ENCODE measurements at places on chromosomes 5 and 9. TPM values are rescaled to one million over a fixed set of nuclear protein-coding genes. Genes with fewer than 3 reads are reported as not detected.
A peak's percentile ranks its signal among the peaks of the same experiment; 100 is the strongest.

GRCh38 chr9:126503333-126504085, 110.2 kb upstream of the LMX1B start:
- no peak overlapping the region for H3K27ac ChIP-seq
- no peaks in the 10 kb centered on the region for H3K36me3 ChIP-seq
- H3K4me3 ChIP-seq: no peak overlapping the region
- H3K4me1 ChIP-seq: no peaks in the 10 kb centered on the region

DNA sequence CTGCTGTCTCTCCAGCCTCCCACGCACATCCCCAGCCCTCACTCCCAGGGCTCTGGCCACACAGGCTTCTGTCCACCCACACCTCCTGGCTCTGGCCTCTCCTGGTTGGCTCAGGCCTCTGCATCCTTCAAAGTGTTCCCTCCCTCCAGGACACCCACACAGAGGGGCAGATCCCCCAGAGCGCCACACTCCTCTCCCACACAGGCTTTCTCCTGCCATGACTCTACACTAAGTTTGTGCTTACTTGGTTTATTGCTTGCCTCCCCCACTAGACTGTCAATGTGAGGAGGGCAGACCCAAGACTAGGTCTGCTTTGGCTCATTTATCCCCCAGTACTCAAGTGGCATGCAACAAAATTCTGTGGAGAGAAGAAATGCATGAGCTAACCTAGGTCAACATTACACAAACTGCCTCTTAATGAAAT, 67.0 kb upstream of the SPOCK1 start:
- no peak overlapping the region for H3K27ac ChIP-seq
- H3K27me3 ChIP-seq: no peaks in the 10 kb centered on the region
- H3K4me1 ChIP-seq: no peaks in the 10 kb centered on the region
- H3K4me3 ChIP-seq: no peak overlapping the region
- H3K36me3 ChIP-seq: no peaks in the 10 kb centered on the region
- DNase-seq: no peak

- H3K27ac ChIP-seq: peak overlapping the region; percentile 73
- no peaks in the 10 kb centered on the region for H3K36me3 ChIP-seq
- no peak overlapping the region for H3K4me3 ChIP-seq
- H3K4me1 ChIP-seq: peaks cover 4% of the 10 kb centered on the region
- no peak for DNase-seq
- no peaks in the 10 kb centered on the region for H3K27me3 ChIP-seq
Observed at GRCh38 chr5:159178978-159179377, 30.4 kb downstream of the RNF145 start.

GRCh38 chr9:8365466-8366160, 566.0 kb upstream of the DMAC1 start:
- H3K4me1 ChIP-seq: no peaks in the 10 kb centered on the region
- no peaks in the 10 kb centered on the region for H3K36me3 ChIP-seq
- DNase-seq: no peak
- no peak overlapping the region for H3K27ac ChIP-seq

GRCh38 chr9:72960446-72960845, 7.6 kb upstream of the ALDH1A1 start:
- no peak overlapping the region for H3K4me3 ChIP-seq
- no peaks in the 10 kb centered on the region for H3K4me1 ChIP-seq
- H3K27ac ChIP-seq: no peak overlapping the region
- no peaks in the 10 kb centered on the region for H3K27me3 ChIP-seq
- DNase-seq: no peak

- no peak overlapping the region for H3K4me3 ChIP-seq
- H3K36me3 ChIP-seq: no peaks in the 10 kb centered on the region
- H3K27ac ChIP-seq: no peak overlapping the region
- no peak for DNase-seq
- H3K4me1 ChIP-seq: no peaks in the 10 kb centered on the region
- no peaks in the 10 kb centered on the region for H3K27me3 ChIP-seq
Observed at GRCh38 chr5:107263387-107264018, 407.2 kb downstream of the EFNA5 start.

DNA sequence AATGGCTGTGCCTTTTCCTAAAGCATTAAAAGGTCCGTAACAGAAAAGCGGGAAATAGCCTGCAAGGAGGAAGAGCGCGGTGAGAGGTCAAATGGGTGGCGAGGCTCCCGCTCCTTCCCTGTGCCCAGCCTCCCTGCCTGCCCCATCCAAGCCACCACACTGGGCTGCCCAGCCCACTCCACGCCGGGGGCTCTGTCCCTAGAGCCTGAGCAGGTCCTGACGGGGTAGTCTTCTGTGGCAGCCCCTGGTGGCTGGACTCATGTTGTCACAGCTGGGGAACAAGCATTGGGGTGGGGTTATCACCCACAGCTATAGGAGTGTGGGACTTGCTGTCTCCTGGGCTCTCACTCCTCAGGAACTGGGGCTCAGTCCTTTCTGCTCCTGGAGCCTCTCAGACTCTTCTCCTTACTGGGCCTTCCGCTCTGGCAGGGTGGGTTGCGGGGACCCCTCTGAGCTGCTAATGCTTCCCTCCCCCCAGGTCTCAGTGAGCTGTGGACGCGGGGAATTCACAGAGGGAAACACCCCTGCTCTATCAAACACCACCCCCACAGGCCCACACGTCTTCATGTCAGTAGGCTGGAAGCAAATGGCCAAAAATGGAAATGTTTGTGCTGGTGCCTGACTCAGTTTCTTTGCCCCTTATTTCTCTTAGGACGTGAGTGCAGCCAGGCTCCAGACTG, 152.4 kb upstream of the PHYKPL start:
- no peak overlapping the region for H3K4me3 ChIP-seq
- no peaks in the 10 kb centered on the region for H3K36me3 ChIP-seq
- H3K27me3 ChIP-seq: no peaks in the 10 kb centered on the region
- H3K4me1 ChIP-seq: no peaks in the 10 kb centered on the region
- DNase-seq: no peak

GRCh38 chr5:73426034-73426433, 22.5 kb downstream of the FOXD1 start:
- no peak overlapping the region for H3K4me3 ChIP-seq
- H3K27ac ChIP-seq: no peak overlapping the region
- no peaks in the 10 kb centered on the region for H3K36me3 ChIP-seq
- H3K4me1 ChIP-seq: no peaks in the 10 kb centered on the region
- no peaks in the 10 kb centered on the region for H3K27me3 ChIP-seq
- DNase-seq: no peak

- no peaks in the 10 kb centered on the region for H3K27me3 ChIP-seq
- H3K4me3 ChIP-seq: no peak overlapping the region
- DNase-seq: no peak
- no peak overlapping the region for H3K27ac ChIP-seq
- no peaks in the 10 kb centered on the region for H3K36me3 ChIP-seq
Observed at GRCh38 chr5:176184608-176185132, 53.6 kb upstream of the SIMC1 start.

DNA sequence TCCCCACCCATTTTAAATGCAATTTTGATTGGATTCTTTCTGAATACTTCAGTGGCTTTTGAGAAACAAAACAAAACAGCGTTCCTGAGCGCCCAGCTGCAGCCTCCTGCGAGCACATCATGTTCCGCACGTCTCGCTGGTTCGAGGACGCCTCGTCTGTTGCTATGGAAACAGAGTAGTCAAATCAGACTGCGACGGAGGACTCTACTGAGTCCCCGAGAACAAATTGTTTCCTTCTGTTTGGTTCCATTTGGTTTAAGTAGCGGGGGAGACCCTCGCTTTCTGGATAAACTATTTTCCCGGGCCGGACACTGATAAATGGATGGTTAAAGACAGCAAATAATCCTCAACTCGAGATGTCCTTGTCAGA, 69.0 kb downstream of the SLC28A3 start:
- no peak overlapping the region for H3K4me3 ChIP-seq
- H3K27me3 ChIP-seq: no peaks in the 10 kb centered on the region
- peak; percentile 26 for DNase-seq
- no peaks in the 10 kb centered on the region for H3K36me3 ChIP-seq
- H3K4me1 ChIP-seq: no peaks in the 10 kb centered on the region

DNA sequence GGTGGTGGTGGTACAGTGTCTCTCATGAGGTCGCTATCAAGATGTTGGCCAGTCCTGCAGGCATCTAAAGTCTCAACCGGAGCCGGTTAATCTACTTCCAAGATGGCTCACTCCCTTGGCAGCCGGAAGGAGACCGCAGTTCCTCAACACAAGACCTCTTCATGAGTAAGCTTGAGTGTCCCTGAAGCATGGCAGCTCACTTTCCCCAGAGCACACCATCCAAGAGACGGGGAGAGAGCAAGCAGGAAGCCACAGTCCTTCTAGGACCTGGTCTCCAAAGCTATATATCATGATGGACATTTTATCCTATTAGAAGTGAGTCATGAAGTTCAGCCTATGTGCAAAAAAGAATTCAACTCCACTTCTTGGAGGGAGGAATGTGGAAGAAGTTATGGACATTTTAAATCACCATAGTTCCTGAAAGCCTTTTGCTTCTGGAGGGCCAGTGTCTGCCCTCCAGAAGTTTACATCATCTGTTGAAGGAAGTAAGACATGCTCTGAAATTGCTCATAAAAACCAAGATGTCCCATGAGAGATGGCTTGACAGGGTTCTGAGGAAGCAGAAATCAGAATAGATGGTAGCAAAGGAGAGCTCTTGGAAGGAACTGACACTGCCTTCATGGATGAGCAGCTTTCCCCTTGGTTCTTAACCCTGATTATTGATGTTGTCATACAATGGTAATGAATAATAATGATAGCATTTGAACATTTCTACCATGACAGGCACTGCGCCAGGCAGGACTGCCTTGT, 21.3 kb downstream of the GALNT10 start:
- H3K27ac ChIP-seq: no peak overlapping the region
- H3K27me3 ChIP-seq: no peaks in the 10 kb centered on the region
- no peaks in the 10 kb centered on the region for H3K36me3 ChIP-seq

- H3K36me3 ChIP-seq: no peaks in the 10 kb centered on the region
Observed at GRCh38 chr9:136020671-136021070, 59.5 kb upstream of the UBAC1 start.

GRCh38 chr5:140595538-140596300, 31.1 kb downstream of the SLC35A4 start:
- no peak for DNase-seq
- no peaks in the 10 kb centered on the region for H3K4me1 ChIP-seq
- H3K27me3 ChIP-seq: no peaks in the 10 kb centered on the region
- no peaks in the 10 kb centered on the region for H3K36me3 ChIP-seq
- H3K27ac ChIP-seq: no peak overlapping the region

DNA sequence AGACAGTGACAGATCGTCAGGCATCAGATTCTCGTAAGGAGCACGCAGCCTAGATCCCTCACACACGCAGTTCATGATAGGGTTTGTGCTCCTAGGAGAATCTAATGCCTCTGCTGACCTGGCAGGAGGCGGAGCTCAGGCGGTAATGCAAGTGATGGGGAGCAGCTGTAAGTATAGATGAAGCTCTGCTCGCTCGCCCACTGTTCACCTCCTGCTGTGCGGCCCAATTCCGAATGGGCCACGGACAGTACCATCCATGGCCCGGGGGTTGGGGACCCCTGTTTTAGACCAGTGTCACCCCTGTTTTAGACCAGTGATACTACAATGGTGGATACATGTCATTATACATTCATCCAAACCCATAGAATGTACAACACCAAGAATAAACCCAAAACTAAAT, 4.0 kb upstream of the ARSB start:
- H3K27ac ChIP-seq: no peak overlapping the region
- no peak for DNase-seq
- H3K4me1 ChIP-seq: no peaks in the 10 kb centered on the region
- H3K36me3 ChIP-seq: no peaks in the 10 kb centered on the region
- H3K4me3 ChIP-seq: no peak overlapping the region

DNA sequence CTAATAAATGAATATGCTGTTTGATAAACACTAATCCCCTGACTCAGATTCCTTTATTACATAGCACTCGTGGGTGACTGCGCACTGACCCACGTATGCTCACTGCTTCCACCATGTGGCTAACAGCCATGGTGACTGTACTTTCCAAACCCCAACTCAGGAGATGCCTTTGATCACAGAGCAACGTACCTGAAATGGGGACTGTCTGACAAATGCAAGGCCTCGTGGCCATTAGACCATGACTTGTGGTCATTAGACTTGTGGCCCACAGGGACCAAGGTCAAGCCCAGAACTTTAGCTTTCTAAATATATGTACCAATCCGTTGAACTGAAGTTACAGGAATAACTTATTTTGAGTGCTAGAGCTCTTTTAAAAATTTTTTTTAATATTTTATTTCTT, 46.6 kb downstream of the CYFIP2 start:
- H3K36me3 ChIP-seq: no peaks in the 10 kb centered on the region
- no peak overlapping the region for H3K4me3 ChIP-seq
- no peaks in the 10 kb centered on the region for H3K27me3 ChIP-seq
- DNase-seq: no peak
- H3K4me1 ChIP-seq: no peaks in the 10 kb centered on the region

- DNase-seq: no peak
- H3K27ac ChIP-seq: no peak overlapping the region
- no peaks in the 10 kb centered on the region for H3K27me3 ChIP-seq
Observed at GRCh38 chr9:107246259-107247254, 36.5 kb upstream of the RAD23B start.

- no peak overlapping the region for H3K4me3 ChIP-seq
- no peaks in the 10 kb centered on the region for H3K36me3 ChIP-seq
- H3K27ac ChIP-seq: no peak overlapping the region
Observed at GRCh38 chr9:109969011-109969410, 189.0 kb downstream of the PALM2AKAP2 start.

DNA sequence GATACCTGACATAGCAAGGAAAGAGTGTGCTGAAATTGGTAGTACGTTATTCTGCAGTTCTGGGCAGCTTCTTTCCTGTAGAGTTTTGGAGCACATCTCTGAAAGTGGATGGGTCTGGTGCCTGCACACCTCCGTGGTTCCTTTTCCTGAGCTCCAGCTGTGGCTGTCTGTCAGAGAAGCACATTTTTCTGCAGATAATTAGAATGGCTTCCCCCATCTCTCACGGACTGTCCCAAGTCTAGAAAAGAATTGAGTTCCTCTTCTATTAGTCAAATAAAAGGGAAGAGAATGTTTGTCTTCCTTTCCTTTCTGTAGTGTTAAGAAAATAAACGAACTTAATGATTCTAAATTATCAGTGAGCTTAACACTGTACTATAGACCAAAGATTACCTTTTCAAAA, 55.7 kb downstream of the VCAN start:
- no peaks in the 10 kb centered on the region for H3K4me1 ChIP-seq
- no peak overlapping the region for H3K4me3 ChIP-seq
- H3K27me3 ChIP-seq: no peaks in the 10 kb centered on the region
- no peak for DNase-seq

GRCh38 chr9:137000177-137000930, 4.0 kb upstream of the CLIC3 start:
- no peaks in the 10 kb centered on the region for H3K4me1 ChIP-seq
- DNase-seq: no peak
- H3K27me3 ChIP-seq: no peaks in the 10 kb centered on the region
- no peak overlapping the region for H3K4me3 ChIP-seq

GRCh38 chr5:10410662-10411061, 31.0 kb upstream of the ROPN1L start:
- H3K4me1 ChIP-seq: no peaks in the 10 kb centered on the region
- no peaks in the 10 kb centered on the region for H3K27me3 ChIP-seq

GRCh38 chr5:159104051-159104651, 4.4 kb upstream of the EBF1 start:
- no peaks in the 10 kb centered on the region for H3K4me1 ChIP-seq
- H3K36me3 ChIP-seq: no peaks in the 10 kb centered on the region
- H3K27ac ChIP-seq: no peak overlapping the region
- no peak for DNase-seq
- no peaks in the 10 kb centered on the region for H3K27me3 ChIP-seq
- no peak overlapping the region for H3K4me3 ChIP-seq

GRCh38 chr5:103255691-103256090, 2.9 kb upstream of the MACIR start:
- H3K27me3 ChIP-seq: no peaks in the 10 kb centered on the region
- DNase-seq: no peak
- H3K4me1 ChIP-seq: no peaks in the 10 kb centered on the region
- no peak overlapping the region for H3K4me3 ChIP-seq
- H3K27ac ChIP-seq: no peak overlapping the region

EDIL3 gene
- total RNA-seq: 0.83 TPM

TMEM171 gene
- 0.87 TPM for total RNA-seq

CBY3 gene
- total RNA-seq: not detected

IER5L gene
- 6.8 TPM for total RNA-seq

IL3 gene
- total RNA-seq: not detected

PSMB7 gene
- 53.7 TPM for total RNA-seq

ST8SIA4 gene
- total RNA-seq: 4.8 TPM

OTP gene
- total RNA-seq: not detected
